Fibroblast of lung (primary cell): ENCODE measurements at places on chromosomes 2 and 18. TPM values are rescaled to one million over a fixed set of nuclear protein-coding genes. Genes with fewer than 3 reads are reported as not detected.
A peak's percentile ranks its signal among the peaks of the same experiment; 100 is the strongest.

GRCh38 chr2:158953926-158954763 lies 14.3 kb upstream of the TANC1 start:
- H3K36me3 ChIP-seq: no peaks in the 10 kb centered on the region
- peak; percentile 94 for DNase-seq
- H3K4me3 ChIP-seq: no peak overlapping the region

- no peak for DNase-seq
- peak overlapping the region; percentile 98 for H3K27ac ChIP-seq
- H3K4me3 ChIP-seq: peak overlapping the region; percentile 83
Measured at GRCh38 chr2:46914578-46915230, 902 bp downstream of the MCFD2 start.

- no peak for DNase-seq
- no peaks in the 10 kb centered on the region for H3K27me3 ChIP-seq
Measured at GRCh38 chr2:105607920-105608504, 136.7 kb upstream of the NCK2 start.

DNA sequence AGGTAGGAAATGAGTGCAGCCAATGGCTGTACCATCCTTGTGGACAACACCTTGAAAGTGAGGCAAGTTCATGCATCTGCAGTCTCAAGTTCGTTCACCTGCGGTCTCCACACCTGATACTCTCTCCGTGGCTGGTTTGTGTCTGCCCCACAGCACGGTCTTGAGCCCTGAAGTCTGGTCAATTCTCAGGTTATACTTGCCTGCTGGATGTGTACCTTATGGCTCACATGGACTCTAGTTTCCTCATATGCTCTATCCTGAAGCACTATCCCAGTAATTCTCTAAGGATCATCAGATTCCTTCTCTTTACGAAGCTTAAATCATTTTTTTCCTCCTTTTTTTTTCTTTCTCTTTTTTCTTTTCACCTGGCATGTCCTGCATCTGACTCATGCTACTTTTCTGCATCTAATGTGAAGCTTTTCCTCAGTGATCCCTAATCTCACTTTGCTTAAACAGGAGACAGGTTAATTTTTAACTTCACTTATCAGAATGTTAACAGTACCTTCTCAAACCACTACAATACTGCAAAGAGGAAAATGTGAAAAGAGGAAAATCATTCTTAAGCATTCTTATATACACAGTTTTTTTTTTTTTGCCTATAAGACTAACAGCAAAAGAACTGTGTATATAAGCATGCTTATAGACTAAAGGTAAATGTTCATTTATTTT lies 511.2 kb downstream of the SOX11 start:
- H3K27ac ChIP-seq: no peak overlapping the region
- DNase-seq: no peak
- H3K4me1 ChIP-seq: no peaks in the 10 kb centered on the region

GRCh38 chr2:173680574-173680973 lies 284.6 kb downstream of the SP3 start:
- H3K27ac ChIP-seq: no peak overlapping the region
- no peaks in the 10 kb centered on the region for H3K4me1 ChIP-seq
- H3K27me3 ChIP-seq: peaks cover 2% of the 10 kb centered on the region
- H3K36me3 ChIP-seq: no peaks in the 10 kb centered on the region
- no peak for DNase-seq
- H3K4me3 ChIP-seq: no peak overlapping the region

TSN gene
- 40.0 and 42.9 TPM in 2 replicates for total RNA-seq

- H3K27me3 ChIP-seq: peaks cover 9% of the 10 kb centered on the region
- peak; percentile 3 for DNase-seq
- no peak overlapping the region for H3K27ac ChIP-seq
- H3K36me3 ChIP-seq: no peaks in the 10 kb centered on the region
Measured at GRCh38 chr18:63002803-63003445, 287.6 kb downstream of the PHLPP1 start.

DNA sequence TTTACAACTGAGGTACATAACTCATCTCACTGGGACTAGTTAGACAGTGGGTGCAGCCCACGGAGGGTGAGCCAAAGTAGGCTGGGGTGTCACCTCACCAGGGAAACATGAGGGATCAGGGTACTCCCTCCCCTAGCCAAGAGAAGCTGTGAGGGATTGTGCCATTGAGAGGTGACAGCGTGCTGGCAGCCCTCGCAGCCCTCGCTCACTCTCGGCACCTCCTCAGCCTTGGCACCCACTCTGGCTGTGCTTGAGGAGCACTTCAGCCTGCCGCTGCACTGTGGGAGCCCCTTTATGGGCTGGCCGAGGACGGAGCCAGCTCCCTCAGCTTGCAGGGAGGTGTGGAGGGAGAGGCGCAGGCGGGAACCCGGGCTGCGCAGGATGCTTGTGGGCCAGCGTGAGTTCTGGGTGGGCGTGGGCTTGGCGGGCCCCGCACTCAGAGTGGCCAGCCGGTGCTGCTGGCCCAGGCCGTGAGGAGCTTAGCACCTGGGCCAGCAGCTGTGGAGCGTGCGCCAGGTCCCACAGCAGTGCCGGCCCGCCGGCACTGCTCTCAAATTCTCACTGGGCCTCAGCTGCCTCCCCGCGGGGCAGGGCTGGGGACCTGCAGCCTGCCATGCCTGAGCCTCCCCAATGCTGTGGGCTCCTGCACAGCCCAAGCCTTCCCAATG lies 44.5 kb upstream of the FAM110C start:
- no peaks in the 10 kb centered on the region for H3K4me1 ChIP-seq
- H3K27me3 ChIP-seq: no peaks in the 10 kb centered on the region
- no peak overlapping the region for H3K27ac ChIP-seq
- H3K4me3 ChIP-seq: no peak overlapping the region
- H3K36me3 ChIP-seq: no peaks in the 10 kb centered on the region
- no peak for DNase-seq

GRCh38 chr2:111106706-111107105 lies 14.0 kb upstream of the BCL2L11 start:
- H3K27ac ChIP-seq: no peak overlapping the region
- DNase-seq: no peak
- H3K4me1 ChIP-seq: no peaks in the 10 kb centered on the region
- no peak overlapping the region for H3K4me3 ChIP-seq

SERPINB3 gene
- not detected in 2 replicates for total RNA-seq

DNA sequence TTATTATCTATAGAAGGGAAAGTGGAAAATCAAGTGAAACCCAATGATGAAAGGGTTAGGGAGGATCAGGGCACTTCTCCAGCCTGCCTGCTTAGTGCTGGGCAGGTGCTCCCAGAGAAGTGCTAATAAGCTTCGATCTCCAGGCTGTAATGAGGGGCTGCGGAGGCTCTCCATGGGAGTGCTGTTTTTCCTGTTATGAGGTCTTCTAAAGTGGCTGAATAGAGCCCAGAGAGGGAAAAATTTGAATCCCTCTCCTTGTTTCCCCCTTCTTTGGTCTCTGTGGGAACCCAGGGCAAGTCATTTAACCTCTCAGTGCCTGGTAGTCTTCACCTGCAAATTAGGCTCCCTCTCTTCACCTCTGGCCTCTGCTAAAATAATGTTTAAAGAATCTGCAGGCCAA lies 351.7 kb upstream of the DCC start:
- H3K27ac ChIP-seq: no peak overlapping the region
- no peaks in the 10 kb centered on the region for H3K4me1 ChIP-seq
- H3K4me3 ChIP-seq: no peak overlapping the region
- DNase-seq: no peak

DNA sequence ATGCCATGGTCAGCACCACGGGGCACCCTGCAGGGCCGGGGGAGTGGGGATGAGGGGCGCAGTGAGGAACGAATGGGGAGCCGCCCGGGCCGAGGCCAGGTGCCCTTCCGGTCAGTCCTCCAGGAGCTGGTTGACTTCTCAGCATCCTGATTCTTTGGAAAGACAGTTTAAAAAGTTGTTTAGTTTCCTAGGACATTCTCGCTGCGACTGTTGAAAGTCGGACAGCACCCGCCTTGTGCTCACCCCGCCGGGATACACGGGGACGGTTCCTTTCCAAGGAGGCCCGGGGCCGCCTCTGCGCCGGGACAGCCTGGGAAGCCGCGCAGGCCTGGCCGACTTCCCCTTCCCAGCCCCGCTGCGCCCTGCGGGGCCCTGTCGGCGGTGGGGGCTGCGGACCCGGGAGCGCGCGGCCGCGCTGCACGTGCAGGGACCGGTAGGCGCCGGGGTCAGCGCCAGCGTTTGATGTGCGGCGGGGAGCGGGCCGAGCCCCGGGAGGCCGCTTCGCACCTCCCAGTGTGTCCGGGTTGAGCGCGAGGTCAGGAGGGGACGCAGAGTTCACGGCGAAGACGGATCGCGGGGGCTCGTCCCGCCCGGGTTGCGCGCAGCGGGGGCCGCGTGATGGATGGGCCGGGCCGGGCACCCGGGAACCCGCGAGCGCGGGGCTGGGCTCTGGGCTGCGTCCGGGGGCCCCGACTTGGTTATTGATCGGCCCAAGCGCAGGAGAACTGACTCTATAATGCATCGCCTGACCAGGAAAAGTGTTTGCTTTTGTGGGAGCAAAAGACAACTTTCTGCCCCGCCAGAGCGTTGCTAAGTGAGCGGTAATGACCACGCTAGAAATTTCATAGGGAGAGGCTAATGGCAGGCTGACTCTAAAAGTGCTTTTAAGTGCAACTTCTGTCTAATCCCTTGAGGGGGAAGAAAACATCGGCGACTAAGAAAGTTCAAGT lies 28.0 kb upstream of the SMIM21 start:
- DNase-seq: peak; percentile 35
- no peaks in the 10 kb centered on the region for H3K27me3 ChIP-seq
- no peak overlapping the region for H3K27ac ChIP-seq
- H3K4me3 ChIP-seq: peak overlapping the region; percentile 54
- no peaks in the 10 kb centered on the region for H3K36me3 ChIP-seq

GRCh38 chr18:31610286-31611205 lies 18.9 kb downstream of the TTR start:
- no peak overlapping the region for H3K4me3 ChIP-seq
- no peaks in the 10 kb centered on the region for H3K27me3 ChIP-seq
- no peaks in the 10 kb centered on the region for H3K36me3 ChIP-seq

GRCh38 chr2:224444021-224444420 lies 42.1 kb upstream of the FAM124B start:
- peaks cover 3% of the 10 kb centered on the region for H3K27me3 ChIP-seq
- H3K36me3 ChIP-seq: no peaks in the 10 kb centered on the region
